Midbrain (tissue), 1 donor: ENCODE measurements at places on chromosomes 16 and 17.

DNA sequence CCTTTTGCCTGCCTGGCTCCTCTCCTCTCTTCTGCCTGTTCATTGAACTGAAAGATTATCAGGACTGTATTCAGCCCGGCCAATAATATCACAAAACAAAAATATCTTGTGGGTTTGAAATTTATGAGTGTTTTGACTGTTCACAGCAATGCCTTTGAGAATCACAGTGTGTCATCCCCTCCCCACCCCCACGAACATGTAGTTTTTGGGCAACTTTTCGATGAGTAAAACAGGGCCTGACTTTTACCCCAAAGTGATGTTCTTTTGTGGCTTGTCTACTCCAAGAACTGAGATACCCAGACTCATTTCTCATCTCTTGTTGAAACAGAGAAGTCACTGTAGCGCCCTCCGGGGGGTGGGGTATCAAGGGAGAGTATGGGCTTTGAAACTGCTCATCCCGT is 675.7 kb downstream of the WWOX start:
- DNase-seq: no peak

- DNase-seq: no peak
Observed at GRCh38 chr17:13118311-13118710, 100.5 kb upstream of the ELAC2 start.

- DNase-seq: no peak
Observed at GRCh38 chr16:87266846-87267245, 50.3 kb downstream of the C16orf95 start.

GRCh38 chr17:50194934-50195865 is 6.2 kb downstream of the COL1A1 start:
- DNase-seq: no peak

DNA sequence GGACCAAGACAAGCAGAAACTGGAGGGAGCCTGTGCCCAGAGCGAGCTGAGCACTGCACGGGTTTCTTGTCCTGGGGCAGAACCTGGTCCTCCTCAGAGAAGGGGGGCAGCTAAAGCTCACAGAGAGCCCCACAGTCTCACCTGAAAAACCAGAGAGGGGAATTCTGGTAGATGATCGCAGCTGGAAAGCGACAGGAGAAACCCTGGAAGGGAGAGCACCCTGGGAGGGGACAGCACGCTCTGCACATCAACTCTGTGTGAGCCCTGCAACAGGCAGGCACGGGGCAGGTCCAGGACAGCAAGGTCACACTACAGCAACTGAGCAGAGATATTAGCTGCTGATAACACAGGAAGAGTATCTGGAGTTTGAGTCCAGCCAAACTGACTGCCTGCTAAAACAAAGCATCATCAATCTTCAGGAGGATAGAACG is 18.2 kb downstream of the ZCCHC14 start:
- no peak for DNase-seq
